ENCODE measurements at places on chromosomes 6 and 20.

DNA sequence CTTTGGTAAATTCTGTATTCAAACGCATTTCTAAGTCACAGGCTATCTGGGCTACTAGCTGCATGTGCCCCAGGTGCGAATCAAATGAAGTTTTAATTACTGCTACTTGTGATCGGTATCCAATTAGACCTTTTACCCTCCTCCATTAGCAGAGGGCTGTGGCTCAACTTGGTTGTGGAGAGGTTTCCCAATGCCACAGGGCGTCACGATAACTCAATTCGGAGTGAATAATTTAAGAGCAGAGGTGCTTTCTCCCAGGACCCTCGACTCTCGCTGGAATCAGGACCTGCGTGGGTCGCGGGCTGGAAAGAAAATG lies 640 bp downstream of the SAYSD1 start:
- ATAC-seq, result peak; percentile 45

GRCh38 chr6:157134402-157135047 lies 188.8 kb downstream of the TMEM242 start:
- no peak for ATAC-seq

GRCh38 chr6:127482325-127482724 lies 23.1 kb upstream of the KIAA0408 start:
- ATAC-seq, result no peak

- no peak for ATAC-seq
Measured at GRCh38 chr6:148881593-148882311, 134.9 kb downstream of the UST start.

- no peak for ATAC-seq
Measured at GRCh38 chr6:90103056-90103800, 193.4 kb downstream of the BACH2 start.

DNA sequence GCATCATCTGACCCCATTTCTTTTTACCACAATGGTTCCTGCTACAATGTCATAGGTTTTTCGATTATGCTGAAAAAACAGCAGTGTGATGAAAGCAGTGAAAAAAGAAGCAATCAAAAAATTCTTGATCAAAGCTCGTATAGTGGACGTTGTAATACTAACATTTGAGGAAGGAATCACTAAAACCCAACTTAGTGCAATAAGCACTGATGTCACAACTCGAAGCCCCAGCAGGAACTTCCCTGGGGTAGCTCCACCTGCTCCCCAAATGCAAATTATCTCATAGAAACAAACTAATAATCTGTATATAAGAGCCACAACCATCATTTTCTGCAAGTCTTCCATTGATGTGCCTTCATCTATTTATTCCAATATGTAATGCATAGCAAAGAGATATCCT lies 285.6 kb upstream of the SGK1 start:
- no peak for ATAC-seq

DNA sequence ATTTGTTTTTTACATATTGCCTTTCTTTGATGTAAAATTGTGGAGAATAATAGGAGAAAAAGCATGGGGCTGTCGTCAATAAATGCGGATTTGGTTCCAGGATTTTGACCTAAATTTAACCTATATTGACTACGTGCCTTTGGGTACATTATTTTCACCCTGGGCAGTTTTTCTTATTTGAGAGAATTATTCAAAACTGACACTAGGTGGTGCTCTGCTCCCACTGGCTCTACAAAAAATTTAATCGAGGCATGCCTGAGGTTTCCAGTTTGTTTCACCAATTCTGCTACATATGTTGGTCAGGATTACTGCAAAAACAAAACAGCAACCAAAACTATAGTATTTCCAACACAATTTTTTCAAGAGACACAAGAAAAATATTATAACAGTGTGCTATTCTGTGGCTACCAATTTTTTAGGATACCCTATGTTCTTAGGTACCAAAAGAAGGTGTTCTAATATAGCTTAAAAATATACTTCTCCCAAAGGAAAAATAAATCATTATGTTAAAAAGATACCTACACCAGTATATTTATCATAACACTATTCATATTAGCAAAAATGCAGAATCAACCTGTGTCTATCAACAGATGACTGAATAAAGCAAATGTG lies 48.6 kb upstream of the FABP7 start:
- ATAC-seq, result peak; percentile 75

DNA sequence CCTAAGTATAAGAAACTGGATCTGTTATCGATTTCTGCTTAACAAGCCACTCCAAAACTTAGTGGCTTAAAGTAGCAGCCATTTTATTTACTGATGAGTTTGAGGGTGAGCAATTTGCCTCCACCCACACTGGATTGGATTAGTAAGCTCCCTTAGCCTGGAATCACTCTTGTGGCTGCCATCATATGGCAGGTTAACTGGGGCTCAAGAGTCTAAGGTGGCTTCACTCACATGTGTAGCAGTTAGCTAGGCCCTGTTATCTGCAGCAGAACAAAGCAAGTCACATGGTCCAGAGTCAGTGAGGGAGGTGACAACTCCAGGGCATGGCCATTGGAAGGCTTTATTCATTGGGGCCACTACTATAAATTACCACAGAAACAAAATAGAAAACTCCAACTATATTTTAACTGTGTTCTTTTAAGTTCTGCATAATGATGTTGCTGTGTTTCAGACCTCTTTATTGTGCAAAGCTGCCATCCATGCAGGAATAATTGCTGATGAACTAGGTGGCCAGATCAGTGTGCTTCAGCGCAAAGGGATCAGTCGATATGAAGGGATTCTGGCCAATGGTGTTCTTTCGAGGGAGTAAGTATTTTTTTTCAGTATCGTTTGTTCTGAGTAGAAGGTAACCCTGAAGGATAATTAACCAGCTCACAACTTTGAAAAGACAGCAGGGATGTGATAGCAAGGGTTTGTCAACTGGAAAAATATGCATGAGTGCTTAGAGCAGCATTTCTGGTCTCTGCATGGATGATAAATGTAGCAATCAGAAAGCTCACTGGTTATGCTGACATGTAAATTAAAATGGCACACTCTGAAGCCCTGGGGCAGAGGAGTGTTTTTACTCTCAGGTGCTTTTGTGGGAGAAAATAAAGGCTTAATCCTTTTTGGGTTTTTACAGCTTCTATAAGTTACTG lies 49.6 kb downstream of the DCBLD1 start:
- peak; percentile 30 for ATAC-seq

DNA sequence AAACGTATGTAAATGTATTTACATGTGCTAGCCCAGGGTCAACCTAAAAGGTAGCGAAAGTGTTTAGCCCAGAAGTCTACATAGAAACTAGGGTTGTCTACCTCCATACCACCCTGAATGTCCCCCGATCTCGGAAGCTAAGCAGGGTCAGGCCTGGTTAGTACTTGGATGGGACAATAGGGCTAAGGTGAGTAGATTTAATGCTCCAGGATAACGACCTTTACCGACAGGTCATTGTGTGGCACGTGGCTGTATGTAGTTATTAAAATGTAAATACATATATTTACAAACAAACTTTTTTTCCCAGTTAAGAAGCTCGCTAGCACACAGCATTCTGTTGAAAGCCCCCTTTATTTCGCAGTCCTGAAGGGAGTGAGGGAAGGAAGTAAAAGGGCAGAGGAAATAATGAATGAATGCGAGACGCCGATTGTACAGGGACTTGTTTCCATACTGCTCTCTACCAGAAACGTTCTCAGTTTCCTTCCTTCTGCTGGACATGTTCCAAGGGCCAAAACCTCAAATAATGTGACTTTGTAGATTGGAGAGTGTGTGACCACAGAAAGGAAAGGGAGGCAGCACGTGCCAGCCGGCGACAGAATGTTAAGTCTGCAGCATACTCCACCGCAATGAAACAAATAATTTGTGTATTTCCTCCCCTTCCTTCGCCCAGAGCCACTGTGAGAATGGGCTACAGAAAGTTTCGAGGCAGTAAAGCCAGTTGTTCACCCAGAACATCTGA lies 612 bp downstream of the ADAT2 start:
- ATAC-seq, result peak; percentile 25

DNA sequence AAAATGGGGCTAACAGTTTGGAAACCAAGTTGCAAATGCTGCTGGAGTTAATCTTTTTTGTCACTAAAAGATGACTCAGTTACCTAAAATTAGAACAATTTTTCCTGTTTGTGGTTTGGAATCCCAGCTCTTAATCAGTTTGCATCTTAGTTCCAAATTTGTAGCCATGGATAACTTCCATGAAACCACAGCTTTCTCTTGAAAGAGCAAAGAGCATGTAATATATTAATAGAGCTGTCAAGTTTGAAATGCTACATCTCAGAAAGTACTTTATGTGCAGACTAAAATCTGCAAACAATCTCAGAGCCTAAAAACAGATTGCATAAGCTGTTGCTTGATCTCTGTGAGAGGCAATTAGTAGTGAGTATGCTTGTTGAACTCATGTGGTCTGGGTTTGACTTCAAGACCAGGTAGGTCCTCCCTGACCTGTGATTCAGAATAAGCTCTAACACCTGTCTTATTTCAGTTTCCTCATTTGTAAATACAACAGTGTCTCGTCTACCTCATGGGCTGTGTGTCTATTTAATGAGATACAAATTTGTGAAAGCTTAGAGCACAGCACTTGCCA lies 23.5 kb downstream of the DHX35 start:
- peak; percentile 94 for ATAC-seq

- no peak for ATAC-seq
Measured at GRCh38 chr6:106466211-106466610, 105.7 kb downstream of the CRYBG1 start.

GRCh38 chr6:44663860-44664634 lies 276.5 kb downstream of the CDC5L start:
- no peak for ATAC-seq

DNA sequence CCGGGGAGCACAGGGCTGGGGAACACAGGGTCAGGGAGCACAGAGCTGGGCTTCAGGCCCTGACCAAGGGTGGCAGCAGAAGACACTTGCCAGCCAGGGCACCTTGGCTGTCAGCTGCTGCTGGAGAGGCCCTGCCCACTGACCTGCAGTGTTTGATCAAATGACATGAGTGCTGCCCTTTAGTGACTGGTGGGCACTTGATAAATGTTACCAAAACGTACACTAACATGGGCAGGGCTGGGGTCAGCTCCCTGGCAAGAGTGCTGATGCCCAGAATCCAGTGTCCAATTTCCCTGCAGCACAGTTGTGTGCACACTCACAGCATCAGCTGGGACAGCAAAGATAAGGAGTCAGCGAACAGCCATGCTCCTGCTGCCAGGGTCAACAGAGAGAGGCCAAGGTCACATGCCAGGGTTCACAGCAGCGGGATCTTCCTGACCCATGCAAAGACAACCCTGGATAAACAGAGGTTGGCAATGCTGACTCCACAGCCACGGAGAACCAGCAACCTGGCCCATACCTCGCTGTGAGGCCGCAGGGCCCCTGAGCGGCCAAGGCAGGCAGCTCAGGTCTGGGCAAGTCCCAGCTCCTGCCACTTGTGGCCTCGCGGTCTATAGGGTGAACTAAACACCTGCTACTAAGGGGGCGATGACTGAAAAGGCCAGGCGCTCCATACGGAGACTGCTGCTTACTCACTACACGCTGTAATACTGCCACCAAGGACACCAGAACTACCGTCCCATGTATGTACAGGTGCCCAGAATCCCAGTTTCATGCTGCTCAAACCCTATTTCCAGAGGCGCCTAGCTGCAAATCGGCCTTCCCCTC lies 46.3 kb downstream of the NINL start:
- no peak for ATAC-seq

- ATAC-seq, result peak; percentile 79
Measured at GRCh38 chr20:64044484-64045247, 4.8 kb downstream of the SOX18 start.

GRCh38 chr6:109465772-109466171 lies 10.2 kb upstream of the MICAL1 start:
- no peak for ATAC-seq

DNA sequence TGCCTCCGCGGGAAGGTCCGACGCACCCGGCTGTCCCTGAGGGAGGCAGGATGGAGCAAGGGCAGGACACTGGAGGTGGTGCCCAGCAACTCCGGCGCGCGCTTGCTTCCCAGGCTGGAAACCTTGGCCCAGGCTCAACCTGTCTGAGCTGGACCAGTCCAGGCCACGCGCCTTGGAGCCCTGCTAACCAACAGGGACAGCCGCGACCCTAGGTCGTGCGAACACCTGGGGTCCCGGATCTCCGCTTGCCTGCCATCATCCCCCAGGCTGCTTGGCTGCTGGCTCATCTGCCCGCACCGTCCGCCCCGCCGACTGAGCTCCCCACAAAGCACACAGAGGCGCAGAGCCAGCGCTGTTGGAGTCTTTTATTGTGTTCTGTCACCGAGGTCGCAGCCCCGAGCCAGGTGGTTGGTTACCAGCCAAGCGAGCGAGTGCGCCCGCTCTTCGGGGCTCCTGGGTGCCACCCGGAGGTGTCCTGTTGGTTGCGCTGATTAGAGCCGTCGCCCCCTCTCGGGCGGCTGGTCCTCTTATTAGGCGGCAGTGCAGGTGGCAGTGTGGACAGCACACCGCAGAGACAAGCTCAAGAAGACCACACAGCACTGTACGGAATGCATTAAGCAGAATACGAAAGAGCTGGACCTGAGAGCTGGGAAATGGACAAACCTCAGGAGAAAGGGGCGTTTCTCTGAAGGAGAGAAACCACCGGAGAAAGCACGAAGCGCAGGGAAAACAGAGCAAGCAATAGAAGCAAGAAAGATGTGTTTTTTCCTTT lies 3.8 kb downstream of the COL12A1 start:
- ATAC-seq, result no peak

DNA sequence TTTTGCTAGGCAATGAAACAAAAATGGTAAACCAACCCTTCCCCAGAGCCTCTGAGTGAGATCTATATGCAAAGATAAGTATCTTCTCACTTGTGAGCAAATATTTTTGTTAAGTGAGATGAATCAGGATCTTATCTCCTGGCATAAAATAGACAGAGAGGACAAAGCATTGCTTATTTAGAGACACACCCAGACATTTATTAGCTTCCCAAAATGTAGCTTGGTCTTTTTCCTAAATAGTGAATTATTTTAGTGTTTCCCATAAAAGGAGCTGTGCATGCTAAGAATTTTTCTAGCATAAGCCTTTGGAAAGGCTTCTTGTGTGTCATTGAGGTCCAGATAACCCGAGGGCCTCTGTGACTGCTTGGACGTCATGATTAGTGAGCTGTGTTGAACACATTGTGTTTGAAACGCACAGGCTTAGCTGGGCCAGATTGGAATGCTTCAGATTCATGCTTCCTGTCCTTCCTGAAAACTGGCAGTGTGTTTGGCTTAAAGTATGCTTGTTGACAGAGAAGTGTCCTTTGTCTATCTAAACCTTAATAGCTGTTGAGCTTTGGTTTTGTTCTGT lies 16.5 kb downstream of the MTHFD1L start:
- peak; percentile 95 for ATAC-seq

DNA sequence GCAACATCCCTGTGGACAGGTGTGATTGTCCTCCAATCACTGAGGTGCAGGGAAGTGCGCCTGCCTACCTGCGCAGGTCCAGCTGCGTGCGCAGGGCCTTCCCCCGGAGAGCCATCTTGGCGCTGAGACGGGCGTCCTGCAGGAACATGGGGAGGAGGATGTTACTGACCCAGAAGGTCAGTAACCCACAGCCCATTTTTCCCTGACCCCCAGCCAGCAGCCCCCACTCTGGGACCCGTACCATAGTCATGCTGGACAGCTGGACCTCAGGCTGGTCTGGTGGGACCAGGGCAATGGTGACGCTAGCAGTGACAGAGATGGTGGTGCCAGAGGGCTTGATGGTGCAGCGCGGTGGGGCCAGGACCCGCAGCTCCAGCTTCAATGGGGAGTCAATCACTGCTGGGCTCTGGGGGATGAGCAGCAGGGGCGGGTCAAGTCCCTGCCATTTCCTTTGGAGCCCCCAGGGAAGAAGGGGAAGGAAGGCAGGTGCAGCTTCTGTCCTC lies 9.7 kb downstream of the PLTP start:
- no peak for ATAC-seq

- no peak for ATAC-seq
Measured at GRCh38 chr20:3894796-3895195, 5.6 kb downstream of the PANK2 start.
